ENCODE measurements at places on chromosomes 4 and X.

DNA sequence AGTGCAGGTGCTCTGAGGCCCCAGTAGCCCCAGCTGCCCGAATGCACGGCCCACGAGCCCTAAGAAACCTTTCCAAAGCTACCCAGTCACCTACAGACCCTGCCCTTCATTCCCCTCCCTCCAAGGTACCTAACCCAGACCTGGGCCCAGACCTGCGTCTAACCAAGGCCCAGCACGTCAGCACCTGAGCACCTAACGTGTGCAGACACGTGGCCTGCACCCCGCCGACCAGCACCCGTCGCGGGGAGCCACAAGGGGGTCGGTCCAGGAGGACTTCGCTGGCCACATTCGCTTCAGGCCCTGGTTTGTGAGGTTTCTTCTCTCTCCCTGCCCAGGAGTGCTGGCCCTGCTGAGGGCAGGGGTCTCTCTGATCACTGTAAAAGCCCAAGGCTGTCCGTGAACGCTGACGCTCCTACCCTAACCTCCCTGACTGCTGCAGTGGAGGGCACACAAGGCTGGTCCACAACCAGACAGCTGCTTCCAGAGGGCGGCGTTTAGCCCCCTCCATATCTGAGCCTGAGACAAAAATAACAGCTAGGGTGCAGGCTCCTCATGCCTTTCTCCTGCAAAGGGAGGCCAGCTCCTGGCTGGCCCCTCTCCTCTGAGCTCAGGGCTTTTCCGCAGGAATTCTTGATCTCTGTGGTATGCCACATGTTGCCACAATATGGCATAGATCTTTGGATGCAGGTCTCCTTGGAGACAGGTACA lies 31.8 kb downstream of the WDR1 start:
- no peak for DNase-seq

DNA sequence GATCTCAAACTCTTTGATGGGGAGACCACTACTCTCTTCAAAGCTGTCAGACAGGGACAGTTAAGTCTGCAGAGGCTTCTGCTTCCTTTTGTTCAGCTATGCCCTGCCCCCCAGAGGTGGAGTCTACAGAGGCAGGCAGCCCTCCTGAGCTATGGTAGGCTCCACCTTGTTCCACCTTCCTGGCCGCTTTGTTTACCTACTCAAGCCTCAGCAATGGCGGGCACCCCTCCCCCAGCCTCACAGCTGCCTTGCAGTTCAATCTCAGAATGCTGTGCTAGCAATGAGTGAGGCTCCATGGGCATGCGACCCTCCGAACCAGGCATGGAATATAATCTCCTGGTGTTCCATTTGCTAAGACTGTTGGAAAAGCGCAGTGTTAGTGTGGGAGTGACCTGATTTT lies 42.1 kb upstream of the UGT2B10 start:
- DNase-seq = no peak

- no peak for DNase-seq
Measured at GRCh38 chr4:3219761-3220475, 29.0 kb upstream of the MSANTD1 start.

GRCh38 chrX:96705905-96706304 lies 21.3 kb downstream of the DIAPH2 start:
- DNase-seq = no peak

- DNase-seq = peak; percentile 81
Measured at GRCh38 chr4:136864604-136865185, 667.6 kb downstream of the PCDH18 start.

- DNase-seq = no peak
Measured at GRCh38 chr4:85029453-85029852, 63.0 kb upstream of the WDFY3 start.

DNA sequence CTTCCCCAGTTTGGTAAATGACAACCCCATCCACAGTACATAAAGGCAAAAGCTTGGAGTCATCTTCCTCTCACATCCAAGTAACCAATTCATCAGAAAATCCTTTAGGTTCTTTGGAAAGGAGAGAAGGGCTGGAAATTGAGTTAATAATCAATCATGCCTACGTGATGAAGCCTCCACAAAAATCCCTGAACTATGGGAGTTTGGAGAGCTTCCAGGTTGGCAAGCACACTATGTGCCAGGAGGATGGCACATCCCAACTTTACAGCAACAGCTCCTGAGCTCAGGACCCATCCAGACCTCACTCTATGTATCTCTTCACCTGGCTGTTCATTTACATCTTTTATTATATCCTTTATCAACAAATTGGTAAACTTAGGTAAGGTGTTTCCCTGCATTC lies 98.9 kb downstream of the IQCM start:
- no peak for DNase-seq

- no peak for DNase-seq
Measured at GRCh38 chrX:39456894-39457604, 640.7 kb downstream of the BCOR start.

Data from IMR-90 (cell line).